ENCODE measurements at places on chromosomes 5 and 9.

GRCh38 chr5:155665361-155665760 is 651.8 kb downstream of the KIF4B start:
- DNase-seq, result no peak

DNA sequence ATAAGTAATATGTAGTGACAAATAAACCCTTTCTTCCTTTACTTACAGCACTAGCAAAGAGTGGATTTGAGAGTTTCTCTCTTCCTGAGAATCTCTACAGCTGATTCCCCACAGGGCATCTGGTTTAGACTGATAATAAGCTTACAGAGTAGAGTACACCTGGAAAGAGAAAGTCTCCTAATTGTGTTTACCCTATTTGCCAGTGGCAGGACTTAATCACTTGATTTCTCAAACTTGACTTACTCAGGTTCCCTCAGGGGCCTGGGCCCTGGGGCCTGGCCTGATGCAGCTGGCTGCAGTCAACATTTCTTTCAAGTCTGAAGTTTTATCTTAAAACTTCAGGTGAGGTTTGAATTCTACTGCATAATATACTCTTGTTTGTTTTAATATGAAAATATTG is 38.0 kb upstream of the UBTD2 start:
- DNase-seq, result no peak

- DNase-seq, result no peak
Observed at GRCh38 chr5:95975703-95976102, 14.1 kb upstream of the ELL2 start.

DNA sequence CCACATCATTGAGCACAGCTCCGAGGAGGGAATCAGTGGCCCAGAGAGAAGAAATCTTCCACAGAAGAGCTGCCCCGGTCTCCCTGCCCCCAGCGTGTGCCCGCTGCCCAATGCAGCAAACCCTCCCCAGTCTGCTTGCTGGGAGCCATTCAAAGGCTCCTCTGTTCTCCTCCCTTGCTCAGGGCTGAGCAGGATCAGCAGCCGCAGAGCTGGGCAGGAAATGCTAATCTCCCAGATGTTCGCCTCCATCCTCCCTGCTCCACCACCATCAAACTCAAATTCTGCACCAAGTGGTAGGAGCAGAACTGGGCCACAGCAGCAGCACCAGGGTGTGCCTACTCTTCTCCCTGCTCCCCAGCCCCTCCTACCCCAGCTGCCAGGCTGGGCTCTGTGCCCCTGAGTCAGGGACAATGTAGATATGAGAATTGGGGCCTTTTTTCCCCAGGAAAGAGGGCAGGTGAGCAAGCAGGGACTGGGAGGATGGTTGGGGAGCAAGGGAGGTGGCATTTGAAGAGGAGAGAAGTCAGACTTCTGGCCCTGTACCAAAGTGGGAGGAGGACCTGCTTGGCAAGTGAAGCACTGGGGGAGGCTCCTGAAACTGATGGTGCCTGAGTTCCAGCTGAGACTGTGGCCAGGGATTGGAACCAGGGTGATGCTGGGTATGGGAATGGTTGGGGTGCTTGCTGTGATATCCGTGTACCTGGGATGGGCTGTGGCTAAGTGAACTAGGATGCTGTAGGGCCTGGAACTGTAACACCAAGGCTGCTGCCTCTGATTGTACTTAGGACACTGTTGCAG is 1.9 kb upstream of the PCDH1 start:
- DNase-seq, result no peak

DNA sequence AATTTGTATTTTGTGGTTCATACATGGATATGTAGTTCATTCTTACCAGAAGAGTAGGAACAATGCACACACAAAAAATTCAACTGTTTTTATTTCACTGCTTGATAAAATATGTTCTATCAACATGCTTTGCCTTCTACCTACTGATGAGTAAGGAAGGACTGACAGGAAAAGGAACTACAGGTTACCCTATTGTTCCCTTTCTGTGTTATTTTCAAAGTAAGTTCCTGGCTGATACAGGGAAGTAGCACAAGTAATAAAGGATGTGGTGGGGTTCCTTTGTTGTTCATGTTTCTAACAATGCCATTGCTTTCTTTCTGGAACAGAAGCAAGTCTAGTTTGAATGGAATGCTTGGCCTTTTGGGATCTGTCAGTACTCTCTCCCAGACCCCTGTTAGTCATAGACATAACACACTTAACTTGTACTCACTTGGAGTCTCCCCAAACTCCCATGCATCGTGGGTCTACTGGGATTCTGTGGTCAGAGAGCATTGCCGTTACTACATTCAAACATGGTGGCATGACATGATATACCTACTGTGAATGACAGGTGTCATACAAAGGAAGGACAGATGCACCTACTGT is 20.2 kb upstream of the ALDOB start:
- no peak for DNase-seq

DNA sequence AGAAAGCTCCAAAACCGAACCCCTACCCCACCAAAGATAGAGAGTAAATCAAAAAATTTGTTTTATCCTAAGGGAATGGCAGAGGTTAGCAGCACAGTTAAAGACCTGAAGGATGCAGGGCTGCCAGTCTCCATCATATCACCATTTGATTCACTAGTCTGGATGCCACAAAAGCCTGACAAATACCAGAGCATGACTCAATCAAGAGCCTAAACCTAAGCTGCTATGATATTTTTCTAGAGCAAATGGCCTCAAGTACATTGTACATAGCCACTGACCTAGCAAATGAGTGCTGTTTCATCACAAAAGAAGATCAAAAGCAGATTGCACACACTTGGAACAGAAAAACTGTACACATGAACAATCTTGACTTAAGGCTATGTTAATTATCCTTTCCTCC is 48.0 kb downstream of the DPYSL3 start:
- DNase-seq, result no peak

- no peak for DNase-seq
Observed at GRCh38 chr5:54766748-54767147, 218.6 kb downstream of the ESM1 start.

- no peak for DNase-seq
Observed at GRCh38 chr5:105782501-105782900, 1888.2 kb downstream of the EFNA5 start.

DNA sequence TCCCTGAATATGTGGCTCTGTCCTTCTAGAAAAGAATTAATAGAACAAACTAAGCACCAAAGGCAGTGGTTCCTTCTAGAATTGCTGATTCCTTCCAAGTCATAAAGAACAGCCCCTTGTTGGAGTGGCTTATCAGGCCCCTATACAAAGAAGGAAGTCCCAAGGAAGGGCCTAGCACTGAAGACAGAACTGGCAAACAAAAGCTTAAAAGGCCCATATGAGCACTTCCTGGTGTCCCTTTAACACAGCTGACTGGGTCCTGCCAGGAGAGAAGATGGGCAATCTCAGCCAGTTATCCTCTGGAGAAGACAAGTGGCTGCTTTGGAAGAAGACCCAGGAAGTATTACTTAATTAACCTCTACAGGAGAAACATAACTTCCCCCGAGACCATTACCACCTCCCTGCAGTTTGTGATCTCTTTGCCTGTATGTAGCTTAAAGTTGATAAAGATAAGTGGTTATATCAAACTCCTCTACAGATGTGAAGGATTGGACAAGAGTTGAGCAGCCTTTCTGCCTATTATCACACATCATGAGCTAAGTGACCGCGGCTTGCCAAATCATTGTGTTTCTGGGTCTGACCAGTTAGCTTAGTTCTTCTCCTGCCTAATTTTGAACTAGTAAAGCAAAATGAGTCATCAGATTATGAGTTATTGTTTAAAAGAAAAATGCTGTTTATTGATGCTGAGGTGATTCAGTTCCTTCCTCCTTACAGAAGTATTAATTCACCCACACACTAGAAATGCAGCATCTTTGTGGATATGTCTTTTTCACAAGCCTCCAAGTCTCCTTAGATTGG is 13.3 kb upstream of the STING1 start:
- no peak for DNase-seq

DNA sequence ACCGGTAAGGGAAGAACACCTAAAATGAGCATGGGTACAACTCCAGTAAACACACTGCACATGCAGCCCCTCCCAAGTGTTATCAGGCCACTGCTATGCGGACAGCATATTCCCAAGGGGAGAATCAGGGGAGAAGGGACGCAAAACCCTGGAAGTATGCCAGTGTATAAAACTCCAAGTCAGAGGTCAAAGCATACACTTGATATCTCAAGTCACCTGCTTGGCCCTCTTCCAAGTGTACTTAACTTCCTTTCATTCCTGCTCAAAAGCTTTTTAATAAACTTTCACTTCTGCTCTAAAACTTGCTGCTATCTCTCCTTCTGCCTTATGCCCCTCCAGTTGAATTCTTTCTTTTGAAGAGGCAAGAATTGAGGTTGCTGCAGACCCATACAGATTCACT is 408.1 kb downstream of the HTR1A start:
- no peak for DNase-seq

- DNase-seq, result no peak
Observed at GRCh38 chr5:65100911-65101631, 332.3 kb downstream of the CWC27 start.

DNA sequence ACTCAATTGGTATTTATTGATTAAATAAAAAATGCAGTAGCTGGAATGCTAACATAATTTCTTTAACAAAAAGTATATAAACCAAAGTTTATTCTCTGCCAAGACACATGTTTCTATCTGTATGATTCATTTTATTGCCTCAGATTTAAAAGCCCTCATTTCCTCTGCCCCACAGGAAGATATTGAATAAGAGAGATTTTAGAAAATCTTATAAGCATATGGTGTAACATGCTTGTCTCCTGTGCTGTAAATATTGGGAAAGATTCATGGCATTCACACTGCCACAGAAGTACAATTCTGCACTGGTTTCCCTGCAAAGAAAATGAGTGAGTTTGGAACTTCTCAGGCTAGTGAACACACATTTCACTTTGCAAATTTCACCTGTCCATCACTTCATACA is 134.9 kb upstream of the FBXL7 start:
- no peak for DNase-seq

GRCh38 chr5:91126888-91127287 is 256.2 kb downstream of the ARRDC3 start:
- DNase-seq, result no peak

DNA sequence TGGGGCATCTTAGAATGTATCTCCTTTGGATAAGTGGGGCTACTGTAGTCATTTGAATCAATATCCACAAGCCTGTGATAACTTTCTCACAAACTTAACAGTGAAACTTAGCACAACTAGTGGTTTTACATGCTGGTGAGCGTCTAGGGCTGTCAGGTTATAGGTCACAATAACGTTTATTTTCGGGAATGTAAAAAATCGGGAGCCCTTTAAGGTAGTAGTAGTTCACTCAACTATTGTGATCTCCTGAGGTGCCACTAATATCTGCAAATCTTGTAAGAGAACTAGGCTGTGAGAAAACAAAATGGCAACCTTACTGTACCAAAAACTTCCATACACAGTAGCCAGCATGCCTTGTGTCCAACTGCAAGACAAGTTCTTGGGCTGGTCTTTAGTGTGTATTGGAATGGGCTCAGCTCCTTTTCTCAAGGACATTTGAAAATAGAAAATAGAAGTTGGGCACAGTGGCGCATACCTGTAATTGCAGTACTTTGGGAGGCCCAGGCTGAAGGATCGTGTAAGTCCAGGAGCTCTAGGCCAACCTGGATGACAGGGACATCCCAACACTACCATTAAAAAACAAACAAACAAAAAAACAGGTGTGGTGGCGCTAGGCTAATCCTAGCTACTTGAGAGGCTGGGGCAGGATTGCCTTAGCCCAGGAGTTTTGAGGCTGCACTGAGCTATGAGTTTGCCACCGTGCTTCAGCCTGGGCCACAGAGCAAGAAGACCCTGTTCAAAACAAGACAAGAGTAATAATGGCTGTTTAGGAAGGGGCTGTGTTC is 5.2 kb upstream of the PKN3 start:
- DNase-seq, result no peak

- no peak for DNase-seq
Observed at GRCh38 chr5:179603308-179603707, 20.2 kb downstream of the HNRNPH1 start.

GRCh38 chr5:57494104-57495098 is 11.8 kb upstream of the ACTBL2 start:
- no peak for DNase-seq

- no peak for DNase-seq
Observed at GRCh38 chr5:69522035-69522434, 29.4 kb downstream of the OCLN start.

DNA sequence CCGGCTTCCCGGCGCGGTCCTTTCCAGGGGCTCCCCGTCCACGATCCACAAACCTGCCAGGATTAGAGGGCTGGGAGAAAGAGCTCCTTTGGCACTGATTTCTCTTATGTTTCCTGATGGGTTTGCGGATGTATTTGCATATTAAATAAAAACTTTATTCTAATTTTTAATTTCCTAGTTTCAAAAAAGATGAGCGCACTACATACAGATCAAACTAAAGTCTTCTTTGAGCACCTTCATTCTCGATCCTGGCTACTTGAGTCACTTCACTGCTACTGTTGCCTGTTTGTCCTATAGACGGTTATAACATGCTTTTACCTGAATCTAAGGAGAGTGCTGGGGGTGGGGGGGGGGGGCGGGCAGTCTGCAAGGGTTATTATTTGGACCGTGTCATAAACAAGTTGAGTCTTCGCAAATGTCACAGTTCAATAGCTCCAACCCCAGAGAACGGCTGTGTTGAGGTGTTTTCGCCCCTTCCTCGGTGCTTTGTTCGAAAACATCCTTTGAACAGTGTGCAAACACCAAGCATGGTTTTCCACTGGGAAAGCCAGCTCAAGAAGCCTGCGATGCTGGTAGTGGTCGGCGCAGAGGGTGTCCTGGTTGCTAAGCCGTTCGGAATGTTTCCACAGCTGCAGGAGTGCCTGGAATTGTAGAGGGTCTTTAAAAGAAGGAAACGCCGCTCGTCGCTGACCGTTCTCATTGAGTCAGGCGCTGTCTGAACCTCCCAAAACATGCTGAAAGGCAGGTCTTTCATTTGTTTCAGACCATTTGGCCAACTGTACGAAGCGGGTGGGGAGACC is 1.1 kb upstream of the STK10 start:
- no peak for DNase-seq

DNA sequence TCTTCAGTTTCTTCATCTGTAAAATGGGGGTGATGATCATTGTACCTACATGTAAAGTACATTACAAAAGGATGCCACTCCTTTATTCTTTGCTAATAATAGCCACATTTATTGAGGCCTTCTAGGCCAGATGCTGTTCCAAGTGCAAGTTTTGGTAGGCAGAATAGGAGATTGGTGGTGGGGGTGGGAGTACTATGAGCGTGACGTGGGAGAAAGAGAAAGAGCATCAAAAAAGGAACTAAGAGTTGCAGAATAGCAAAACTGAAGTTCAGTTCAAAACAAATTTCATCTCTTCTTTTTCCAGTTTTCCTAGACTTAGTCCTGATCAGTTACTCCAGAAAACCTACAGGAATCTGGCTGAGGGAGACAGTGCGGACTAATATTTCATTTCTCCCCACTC is 174.1 kb downstream of the SNX18 start:
- no peak for DNase-seq

DNA sequence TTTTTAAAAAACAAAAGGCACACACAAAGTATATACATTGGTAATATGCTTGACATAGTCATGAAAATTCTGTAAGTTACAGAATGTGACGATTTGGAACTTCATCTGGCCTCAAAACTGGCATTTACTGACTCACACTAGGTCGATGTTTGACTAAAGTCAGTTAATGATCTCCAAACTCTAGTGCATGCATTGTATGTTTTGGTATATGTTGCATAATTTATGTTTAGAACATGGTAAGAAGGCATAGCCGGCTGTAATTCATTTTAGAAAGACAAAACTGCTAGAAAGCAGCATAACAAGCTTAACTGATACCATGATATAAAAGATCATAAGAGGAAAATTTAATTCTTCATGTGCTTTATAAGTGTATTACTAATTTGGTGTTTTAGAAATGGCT is 58.6 kb upstream of the RICTOR start:
- no peak for DNase-seq
